ENCODE measurements at places on chromosomes 2 and 18. TPM values are rescaled to one million over a fixed set of nuclear protein-coding genes. Genes with fewer than 3 reads are reported as not detected.

- H3K4me1 ChIP-seq, result no peaks in the 10 kb centered on the region
- no peaks in the 10 kb centered on the region for H3K36me3 ChIP-seq
- H3K27ac ChIP-seq, result no peak overlapping the region
- H3K27me3 ChIP-seq, result no peaks in the 10 kb centered on the region
Observed at GRCh38 chr2:132703396-132703795, 33.4 kb upstream of the LYPD1 start.

DNA sequence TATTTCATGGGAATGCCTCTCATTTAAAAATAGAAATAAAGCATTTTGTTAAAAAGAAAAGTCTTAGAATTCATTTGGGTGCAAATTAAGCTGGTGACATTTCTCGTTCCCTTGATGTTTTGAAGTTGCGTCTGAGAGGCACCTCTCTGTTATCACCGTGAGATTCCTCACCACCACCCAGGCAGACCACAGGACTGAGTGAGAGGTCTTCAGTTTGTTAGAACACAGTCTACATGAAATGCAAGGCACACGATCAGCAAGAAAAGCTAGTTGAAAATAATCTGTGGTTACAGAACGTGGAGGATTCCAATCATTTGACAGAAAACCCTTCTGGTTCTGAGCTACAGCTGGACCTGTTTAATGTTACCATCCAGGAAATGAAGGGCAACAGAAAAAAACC, 116.0 kb downstream of the UXS1 start:
- no peak overlapping the region for H3K4me3 ChIP-seq
- DNase-seq, result no peak
- H3K4me1 ChIP-seq, result peaks cover 14% of the 10 kb centered on the region
- no peaks in the 10 kb centered on the region for H3K36me3 ChIP-seq

GRCh38 chr18:42045346-42045745, 90.3 kb downstream of the PIK3C3 start:
- H3K4me1 ChIP-seq, result no peaks in the 10 kb centered on the region
- no peaks in the 10 kb centered on the region for H3K27me3 ChIP-seq
- H3K36me3 ChIP-seq, result no peaks in the 10 kb centered on the region
- H3K4me3 ChIP-seq, result no peak overlapping the region
- no peak for DNase-seq
- no peak overlapping the region for H3K27ac ChIP-seq

- no peaks in the 10 kb centered on the region for H3K27me3 ChIP-seq
- H3K4me3 ChIP-seq, result no peak overlapping the region
- H3K4me1 ChIP-seq, result no peaks in the 10 kb centered on the region
- no peaks in the 10 kb centered on the region for H3K36me3 ChIP-seq
- H3K27ac ChIP-seq, result no peak overlapping the region
Observed at GRCh38 chr18:46366201-46366600, 262.0 kb downstream of the HAUS1 start.

DNA sequence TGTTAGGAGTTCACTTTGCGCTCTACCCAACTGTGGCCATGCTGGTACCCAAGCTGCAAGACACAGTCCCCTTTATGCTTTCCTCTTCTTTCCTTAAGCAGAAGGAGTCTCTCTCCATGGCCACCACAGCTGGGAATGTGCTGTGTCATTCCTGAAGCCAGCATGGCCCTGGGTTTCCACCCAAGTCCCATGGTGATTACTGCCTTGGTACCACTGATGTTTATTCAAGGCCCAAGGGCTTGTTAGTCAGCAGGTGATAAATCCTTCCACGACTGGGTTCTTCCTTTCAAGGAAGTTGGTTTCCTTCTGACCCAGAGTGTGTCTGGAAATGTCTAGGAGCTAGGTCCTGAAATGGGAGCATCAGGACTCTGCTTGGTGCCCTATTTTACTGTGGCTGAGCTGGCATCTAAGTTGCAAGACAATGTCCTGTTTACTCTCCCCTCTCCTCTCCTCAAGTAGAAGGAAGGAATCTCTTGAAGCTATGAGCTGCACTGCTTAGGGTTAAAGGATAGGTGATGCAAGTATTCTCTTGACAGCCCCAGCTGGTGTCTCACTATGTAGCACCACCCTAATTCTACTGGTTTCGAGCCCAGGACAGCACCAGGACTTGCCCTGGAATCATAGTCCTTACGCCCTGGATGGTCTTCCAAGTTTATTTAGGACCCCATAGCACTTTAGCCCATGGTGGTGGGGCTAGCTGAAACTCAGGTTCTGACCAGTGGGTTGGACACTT, 18.7 kb upstream of the NUP35 start:
- H3K4me3 ChIP-seq, result no peak overlapping the region
- H3K36me3 ChIP-seq, result no peaks in the 10 kb centered on the region
- H3K27ac ChIP-seq, result no peak overlapping the region

GRCh38 chr2:176111309-176111663, 4.2 kb downstream of the HOXD11 start:
- H3K27me3 ChIP-seq, result peaks cover 96% of the 10 kb centered on the region
- H3K36me3 ChIP-seq, result no peaks in the 10 kb centered on the region
- H3K4me3 ChIP-seq, result no peak overlapping the region
- no peak for DNase-seq
- peaks cover 15% of the 10 kb centered on the region for H3K4me1 ChIP-seq

The OTOS gene
- total RNA-seq, result not detected

The SLC19A3 gene
- total RNA-seq, result not detected
